ENCODE measurements at places on chromosomes 4 and X.

- DNase-seq = no peak
Observed at GRCh38 chr4:114857831-114858230, 255.6 kb downstream of the NDST4 start.

DNA sequence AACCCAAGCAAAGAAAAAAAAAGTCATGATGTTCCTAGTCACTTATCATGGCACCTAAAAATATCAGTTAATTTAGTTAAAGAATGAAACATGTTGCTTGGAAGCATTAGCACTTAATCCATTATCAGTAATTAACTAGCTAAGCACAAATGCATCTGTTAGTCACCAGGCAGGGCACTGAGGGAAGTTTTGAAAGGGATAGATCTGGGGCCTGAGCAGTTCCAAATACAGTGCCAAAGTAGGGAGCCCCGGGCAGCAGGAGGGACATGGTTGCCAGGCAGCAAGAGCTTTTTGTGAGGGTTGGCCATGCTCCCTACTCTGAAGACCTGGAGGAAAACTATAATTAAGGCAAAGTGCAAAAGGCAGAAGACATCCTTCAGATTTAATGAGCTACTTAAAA lies 62.0 kb downstream of the PHKA1 start:
- DNase-seq = no peak

- DNase-seq = no peak
Observed at GRCh38 chrX:8579602-8580001, 115.0 kb downstream of the VCX3B start.

DNA sequence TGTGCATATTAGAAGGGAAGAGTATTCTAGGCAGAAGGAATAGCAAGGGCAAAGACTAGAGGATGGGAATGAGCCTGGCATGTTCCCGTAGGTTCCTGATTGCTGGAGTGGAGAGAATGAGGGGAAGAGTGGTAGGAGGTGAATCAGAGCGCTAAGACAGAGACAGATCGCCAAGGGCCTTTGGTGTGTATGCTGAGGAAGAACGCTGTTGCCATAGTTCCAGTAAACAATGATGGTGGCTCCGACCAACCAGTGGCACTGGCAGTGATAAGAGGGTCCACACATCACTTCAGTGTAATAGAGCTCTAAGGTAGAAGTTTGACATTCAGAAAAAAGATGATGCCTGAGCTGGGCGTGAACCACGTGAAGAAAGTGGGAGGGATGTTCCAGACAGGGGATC lies 966 bp downstream of the TBC1D25 start:
- no peak for DNase-seq

- DNase-seq = peak; percentile 64
Observed at GRCh38 chr4:120718979-120719566, 203.5 kb downstream of the PRDM5 start.

DNA sequence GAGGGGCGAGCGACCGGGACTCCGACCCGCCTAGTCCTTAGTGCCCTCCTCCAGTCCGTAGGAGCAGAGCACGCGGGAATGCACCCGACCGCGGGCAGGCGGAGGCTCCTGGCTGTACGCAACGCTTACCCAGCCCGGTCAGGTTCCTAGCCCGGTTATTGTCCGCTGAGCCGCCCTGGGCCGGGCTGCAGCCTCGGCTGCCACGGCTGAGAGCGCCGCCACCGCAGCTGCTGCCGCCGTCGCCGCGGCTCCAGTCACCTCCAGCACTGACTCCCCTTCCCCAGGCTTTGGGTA lies at the start of gene AMER1:
Gene AMER1 (minus strand): TSS at position 268 of the 294 bp plus-strand sequence. CDS start 12,422 bp downstream, outside the sequence.
- no peak for DNase-seq

DNA sequence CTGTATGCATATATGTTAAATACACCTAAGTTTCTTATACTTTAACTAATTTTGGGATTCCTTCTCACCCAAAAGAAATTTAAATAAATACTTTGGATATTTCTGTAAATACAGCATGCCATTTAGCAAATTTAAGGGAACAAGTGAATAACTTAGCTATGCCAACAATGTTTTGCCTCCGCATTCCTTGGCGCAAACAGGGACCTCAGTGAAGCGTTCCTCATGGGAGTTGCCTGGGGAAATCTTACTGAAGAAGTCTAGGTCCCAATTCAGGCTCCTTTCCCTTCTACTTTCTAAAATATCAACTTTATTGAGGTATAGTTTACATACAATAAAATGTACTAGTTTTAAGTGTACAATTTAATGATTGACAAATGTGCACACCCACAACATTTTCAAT lies 25.0 kb downstream of the COL4A5 start:
- DNase-seq = peak; percentile 35

- DNase-seq = no peak
Observed at GRCh38 chr4:8394806-8395205, 45.7 kb downstream of the ACOX3 start.

DNA sequence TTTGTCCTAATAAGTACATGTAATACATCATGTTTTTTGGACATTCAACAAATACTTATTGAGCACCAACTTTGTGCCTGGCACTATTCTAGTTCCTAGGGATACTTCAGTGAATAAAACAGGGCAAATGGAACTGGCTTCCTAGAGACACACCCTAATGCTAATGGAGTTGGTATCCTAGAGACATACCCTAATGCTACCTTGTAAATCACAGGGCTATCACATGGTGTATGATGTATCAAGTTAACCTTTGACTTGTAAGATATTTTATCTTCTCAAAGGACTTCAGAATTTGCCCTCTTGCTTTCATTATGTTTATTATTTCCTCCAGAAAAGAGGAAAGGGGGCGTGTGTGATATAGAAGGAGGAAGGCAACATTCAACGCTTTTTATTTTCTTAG lies 10.1 kb downstream of the GK start:
- no peak for DNase-seq

DNA sequence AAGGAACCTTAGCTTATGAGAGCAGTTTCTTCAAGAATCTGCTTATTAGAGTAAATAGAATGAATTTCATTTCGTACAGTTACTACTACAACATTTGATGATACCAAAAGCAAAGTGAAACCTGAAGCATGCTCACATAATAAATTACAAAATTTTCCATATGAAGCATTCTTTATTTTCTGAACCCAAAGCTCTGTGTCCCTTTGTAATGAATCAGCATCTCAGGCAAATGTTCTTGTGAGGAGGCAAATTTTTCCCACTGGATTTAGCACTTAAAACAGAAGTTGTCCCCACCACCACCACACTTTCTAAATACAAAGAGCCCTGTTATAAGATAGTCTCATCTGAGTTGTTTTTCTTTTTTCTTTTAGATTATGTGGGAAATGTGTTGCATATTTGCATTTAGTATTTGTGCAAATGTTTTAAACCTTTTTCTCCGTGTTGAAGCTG lies 70.7 kb upstream of the NFKB1 start:
- DNase-seq = no peak

- DNase-seq = no peak
Observed at GRCh38 chrX:23980011-23980441, 47.0 kb downstream of the KLHL15 start.

- DNase-seq = peak; percentile 73
Observed at GRCh38 chr4:38958453-38959190, 73.6 kb downstream of the TMEM156 start.

- peak; percentile 83 for DNase-seq
Observed at GRCh38 chr4:151418385-151418784, 9.4 kb downstream of the FHIP1A start.

GRCh38 chr4:1370321-1371124 lies 23.5 kb downstream of the UVSSA start:
- no peak for DNase-seq

DNA sequence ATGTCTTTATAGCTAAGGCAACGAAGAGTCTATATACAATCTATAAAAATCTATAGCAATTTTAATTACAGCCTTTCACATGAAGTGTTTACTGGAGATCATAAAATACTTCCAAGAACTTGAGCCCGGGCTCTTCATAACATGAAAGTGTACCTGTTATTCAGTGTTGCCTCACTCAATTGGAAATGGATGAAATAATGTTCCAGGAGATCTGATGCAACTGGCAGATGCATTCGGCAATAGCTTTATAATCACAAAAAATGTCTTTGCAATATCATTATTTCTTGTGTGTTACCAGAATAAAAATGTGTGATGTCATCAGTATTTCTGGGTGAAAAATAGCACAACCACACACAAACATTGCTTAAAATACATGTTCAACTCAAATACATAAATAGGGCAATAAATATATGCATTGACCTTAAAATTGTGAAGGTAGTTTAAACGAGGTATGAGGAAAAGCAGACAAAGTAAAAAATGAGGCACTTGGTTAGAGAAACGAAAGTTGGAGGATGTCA lies 1266.8 kb upstream of the PCDH7 start:
- no peak for DNase-seq

DNA sequence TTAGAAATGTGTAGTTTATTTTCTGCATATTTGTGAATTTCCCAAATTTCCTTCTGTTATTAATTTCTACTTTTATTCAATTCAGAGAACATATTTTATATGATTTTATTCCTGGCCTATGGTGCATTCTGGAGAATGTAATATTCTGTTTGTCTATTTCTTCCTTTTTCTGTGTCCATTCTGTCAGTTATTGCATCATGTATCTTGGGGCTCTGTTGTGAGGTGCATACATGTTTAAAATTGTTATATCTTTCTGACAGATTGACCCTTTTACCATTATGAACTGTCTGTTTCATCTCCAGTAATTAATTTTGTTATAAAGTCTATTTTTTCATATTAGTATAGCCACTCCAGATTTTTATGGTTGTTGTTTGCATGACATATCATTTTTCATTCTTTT lies 96.9 kb upstream of the CITED1 start:
- DNase-seq = no peak

DNA sequence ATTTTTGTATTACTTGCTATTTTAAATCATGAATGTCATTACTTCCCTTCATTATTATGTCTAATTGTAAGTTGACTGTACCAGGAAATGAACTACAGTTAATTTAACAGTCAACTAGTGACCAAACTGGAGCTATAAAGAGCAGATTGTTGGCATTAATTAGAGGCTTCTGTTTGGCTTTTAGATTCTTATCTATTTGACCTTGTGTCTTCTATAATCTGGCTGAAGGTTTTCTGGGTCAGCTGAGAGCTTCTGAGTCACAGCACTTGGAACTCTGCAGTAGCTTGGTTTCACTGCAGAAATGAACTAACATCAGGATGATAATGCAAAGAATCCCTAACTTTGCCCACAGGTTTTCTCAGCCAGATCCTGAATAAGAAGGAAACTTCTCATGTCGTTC lies 169.2 kb upstream of the LEF1 start:
- peak; percentile 59 for DNase-seq

GRCh38 chr4:170243662-170244288 lies 154.0 kb upstream of the AADAT start:
- peak; percentile 67 for DNase-seq

DNA sequence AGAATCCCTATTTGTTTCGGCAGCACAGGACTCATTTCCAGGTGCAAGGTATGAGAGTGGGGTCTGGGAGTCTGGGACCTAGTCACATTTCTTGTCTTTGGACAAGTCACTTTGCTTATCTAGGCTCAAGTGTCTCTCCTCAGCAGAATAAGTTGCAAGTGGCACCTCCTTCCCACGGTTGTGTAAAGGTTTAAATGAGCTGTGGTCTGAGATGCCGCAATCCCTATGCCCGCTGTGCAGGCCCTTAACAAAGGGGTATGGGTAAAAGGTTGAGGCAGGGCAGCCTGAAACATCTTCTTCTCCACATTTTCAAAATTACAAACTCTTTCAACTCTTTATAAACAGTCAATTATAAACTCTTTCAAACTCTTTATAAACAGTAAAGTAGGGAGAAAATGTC lies 93.7 kb downstream of the RTL5 start:
- DNase-seq = no peak

- peak; percentile 22 for DNase-seq
Observed at GRCh38 chrX:43964936-43965335, 8.3 kb downstream of the NDP start.

GRCh38 chrX:42602566-42602965 lies 175.4 kb downstream of the PPP1R2C start:
- DNase-seq = no peak

DNA sequence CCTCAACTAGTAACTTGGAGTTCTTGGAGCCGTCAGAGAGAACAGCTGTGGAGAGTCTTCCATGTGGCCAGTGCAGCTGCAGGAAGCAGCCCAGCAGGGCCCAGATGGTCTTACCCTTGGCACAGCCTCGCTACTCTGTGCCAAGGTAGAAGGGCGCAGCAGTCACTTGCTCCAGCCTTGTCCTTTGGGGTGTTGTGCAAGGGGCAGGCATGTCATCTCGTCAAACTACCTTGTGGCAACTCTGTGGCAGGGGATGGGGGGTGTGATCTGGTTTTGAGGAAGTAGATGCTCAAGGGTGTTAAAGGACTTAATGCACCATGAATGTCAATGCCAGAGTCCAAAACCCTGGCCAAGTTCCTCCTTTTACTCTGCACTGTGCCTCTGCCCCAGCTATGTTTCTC lies 34.2 kb upstream of the TBC1D14 start:
- no peak for DNase-seq

GRCh38 chrX:38277802-38278201 lies 49.5 kb downstream of the RPGR start:
- no peak for DNase-seq

DNA sequence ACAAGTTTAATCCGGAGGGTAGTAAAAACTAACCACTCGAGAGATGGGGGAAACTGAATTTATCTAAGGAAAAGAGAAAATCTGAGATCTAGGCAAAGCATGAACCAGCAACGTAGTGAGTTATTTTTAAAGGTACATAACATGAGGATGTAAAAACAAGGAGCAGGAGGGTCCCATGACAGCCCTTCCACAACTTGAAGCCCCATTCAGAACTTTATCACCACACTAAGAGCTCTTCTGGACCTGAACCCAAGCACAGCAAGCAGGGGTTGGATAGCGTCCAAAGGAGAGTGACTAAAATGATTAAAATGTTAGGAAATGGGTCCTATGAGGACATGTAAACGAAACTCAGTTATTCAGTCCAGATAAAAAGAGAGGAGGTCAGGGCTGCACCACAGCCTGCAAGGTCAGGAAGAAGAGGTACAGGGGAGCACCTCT lies 16.2 kb downstream of the SH3RF1 start:
- DNase-seq = peak; percentile 74

GRCh38 chr4:38751341-38752010 lies 31.3 kb downstream of the TLR10 start:
- DNase-seq = no peak

GRCh38 chr4:41362621-41363383 lies 106.1 kb downstream of the UCHL1 start:
- DNase-seq = no peak

DNA sequence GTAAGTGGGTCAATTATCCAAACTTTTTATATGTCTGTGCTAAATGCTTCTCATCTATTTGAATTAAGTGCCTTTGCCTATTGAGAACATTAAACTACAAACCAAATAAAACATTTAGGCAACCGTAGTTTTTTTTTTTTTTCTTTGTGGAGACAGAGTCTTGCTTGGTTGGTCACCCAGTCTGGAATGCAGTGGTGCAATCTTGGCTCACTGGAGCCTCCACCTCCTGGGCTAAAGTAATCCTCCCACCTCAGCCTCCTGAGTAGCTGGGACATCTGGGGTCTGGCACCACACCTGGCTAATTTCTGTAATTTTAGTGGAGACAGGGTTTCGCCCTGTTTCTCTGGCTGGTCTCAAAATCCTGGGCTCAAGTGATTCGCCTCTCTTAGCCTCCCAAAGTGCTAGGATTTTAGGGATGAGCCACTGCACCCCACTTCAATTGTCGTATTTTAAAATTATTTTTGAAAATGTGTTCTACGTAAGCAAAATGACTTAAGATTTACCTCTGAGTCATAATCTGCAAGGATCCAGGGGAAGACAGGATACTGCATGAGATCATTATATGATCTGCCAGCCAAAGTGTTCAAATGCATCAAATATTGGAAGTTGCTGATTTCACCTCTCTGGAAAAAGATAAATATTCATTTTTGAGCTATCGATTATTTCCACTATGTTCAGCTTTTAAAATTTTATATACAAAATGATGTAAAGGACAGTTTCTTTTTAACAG lies 125.6 kb downstream of the CDS1 start:
- no peak for DNase-seq

Measured in fibroblast of skin of abdomen (primary cell).